ENCODE measurements at places on chromosomes 6 and 20. TPM values are rescaled to one million over a fixed set of nuclear protein-coding genes. Genes with fewer than 3 reads are reported as not detected.

The PRDM13 gene
- not detected for total RNA-seq

The CLVS2 gene
- total RNA-seq, result not detected

The LY6G6D gene
- not detected for total RNA-seq

The CCM2L gene
- 19.3 TPM for total RNA-seq

The SLC17A2 gene
- total RNA-seq, result not detected

The ADGRF5 gene
- total RNA-seq, result 126 TPM

The EYS gene
- not detected for total RNA-seq

The KIF25 gene
- not detected for total RNA-seq

The PTCRA gene
- not detected for total RNA-seq

The AVP gene
- total RNA-seq, result not detected

The MEI4 gene
- total RNA-seq, result not detected

The CDSN gene
- not detected for total RNA-seq

The SLC24A3 gene
- total RNA-seq, result 1.8 TPM
